ENCODE measurements at places on chromosomes 3 and 15.

DNA sequence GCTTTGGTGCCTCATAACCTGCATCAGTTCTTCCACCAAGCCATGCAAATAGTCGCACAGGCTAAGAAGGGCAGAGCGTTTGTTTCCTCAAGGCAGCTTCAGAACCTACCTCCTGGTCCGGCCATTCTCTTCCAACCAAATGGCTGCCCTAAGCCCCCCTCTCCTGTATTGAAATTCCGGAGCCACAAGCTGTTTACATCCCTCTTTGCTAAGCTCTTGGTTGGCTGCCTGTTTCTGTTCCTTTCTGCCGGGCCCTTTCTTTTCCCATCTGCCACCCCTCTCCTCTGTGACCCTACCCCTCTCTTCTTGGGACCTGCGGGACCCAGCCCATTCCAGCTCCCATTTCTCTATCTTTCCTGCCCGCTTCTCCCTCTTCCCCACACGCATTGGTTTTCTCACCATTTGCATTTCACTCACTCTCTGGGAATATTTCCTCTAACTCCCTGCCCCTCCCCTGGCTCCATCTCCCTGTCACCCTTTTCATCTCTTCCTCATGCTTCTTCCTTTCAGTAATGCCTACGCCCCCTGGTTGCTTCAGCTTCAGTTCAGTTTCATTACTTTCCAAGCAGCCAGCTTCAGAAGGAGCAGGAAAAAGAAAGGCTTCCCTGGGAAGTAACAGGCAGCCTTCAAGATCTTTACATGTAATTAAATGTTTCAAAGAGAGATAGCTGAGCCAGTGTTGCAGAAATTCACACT is 113.5 kb downstream of the RAB11A start:
- no peak for DNase-seq

- DNase-seq: no peak
These were observed 25.1 kb downstream of the MCTP2 start for GRCh38 chr15:94256511-94256910.

DNA sequence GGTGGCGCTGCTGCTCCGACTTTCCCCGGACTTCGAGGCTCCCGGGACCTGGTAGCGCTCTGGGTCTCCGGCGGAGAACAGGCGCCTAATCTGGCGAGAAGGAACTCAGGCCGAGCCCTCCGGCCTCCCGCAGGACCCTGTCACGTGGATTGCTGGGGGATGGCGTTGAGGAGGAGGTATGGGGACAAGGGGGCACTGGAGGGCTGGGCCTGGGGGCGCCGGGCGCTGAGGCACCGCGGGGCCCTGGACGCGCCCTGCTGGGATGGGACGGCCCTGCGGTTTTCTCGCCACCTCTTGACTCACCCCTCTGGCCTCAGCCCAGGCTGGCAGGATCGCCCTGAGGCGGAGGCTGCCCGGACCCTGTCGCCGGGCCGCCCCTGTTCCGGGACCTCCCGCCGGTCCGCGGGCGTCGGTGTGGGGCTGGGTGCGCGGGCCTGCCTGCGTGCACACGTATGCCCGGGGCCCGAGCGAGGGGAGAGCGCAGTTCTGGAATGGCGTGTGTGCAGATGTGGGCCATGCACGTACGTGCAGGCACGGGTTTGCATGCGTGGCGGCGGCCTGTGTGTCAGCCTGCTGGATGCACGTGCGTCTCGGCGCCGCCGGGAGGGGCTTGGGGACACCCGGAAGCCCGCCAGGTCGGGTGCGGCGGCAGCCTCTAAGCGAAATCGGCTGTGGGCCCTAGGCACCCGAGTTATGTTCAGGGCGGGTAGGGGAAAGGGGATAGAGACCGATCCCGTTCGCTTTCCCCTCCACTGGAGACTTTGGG is 752 bp downstream of the C15orf39 start:
- DNase-seq: peak; percentile 66

GRCh38 chr3:127141921-127142730 is 50.8 kb upstream of the PRR23E start:
- DNase-seq: no peak

GRCh38 chr3:160941885-160942494 is 163.2 kb downstream of the B3GALNT1 start:
- no peak for DNase-seq

GRCh38 chr3:184337399-184337714 is at the start of gene FAM131A:
Gene FAM131A, plus strand, starts transcription at chr3:184337600. Its CDS starts 31 bp downstream, at chr3:184337631.
- no peak for DNase-seq

DNA sequence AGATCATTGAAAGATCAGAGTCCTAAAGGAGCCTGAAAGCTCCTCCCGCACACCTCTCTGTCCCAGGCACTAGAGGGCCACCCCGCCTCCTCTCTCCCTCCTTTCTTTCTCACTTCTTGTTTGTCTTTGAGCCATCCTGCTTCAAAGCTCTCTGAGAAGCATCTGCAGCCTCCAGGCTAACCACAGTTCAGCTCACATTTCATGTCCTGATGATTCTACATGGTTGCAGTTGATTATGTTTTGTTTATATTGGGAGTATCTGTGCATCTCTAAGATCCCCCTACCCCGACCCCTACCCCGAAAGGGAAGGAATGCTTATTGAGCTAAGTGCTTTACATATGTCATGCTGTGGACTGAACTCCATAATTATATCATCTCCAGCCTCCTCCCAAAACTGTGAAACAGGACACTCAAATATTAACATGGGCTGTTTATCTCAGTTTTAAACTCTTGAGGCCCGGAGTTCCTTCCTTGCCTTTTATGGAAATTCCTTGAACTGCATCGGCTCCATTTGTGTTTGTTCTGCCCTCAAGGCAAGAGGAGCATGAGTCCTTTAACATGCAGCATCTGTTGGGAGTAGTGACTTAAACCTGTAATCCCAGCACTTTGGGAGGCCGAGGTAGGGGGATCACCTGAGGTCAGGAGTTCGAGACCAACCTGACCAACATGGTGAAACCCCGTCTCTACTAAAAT is 30.9 kb downstream of the MGLL start:
- DNase-seq: no peak

DNA sequence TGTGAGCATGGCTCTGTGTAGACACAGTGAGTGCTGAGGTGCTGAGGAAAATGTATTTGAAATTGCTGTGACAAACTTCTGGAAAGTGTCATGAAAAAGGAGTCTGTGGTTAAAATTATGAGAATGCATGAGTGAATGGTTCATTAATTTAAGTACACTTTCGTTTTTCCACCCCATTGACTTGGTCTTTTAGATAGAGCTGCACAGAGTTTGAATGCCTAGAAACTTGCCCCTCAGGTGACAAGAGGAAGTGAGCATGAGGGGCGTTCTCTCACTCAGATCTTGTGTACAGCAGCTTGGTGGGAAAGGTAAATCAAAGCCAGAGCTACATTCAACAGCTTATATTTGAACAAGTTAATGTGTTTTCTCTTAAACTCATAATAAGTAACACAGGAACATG is 296.8 kb downstream of the WDR72 start:
- DNase-seq: no peak

GRCh38 chr3:126807795-126808194 is 103.8 kb downstream of the CHCHD6 start:
- no peak for DNase-seq

GRCh38 chr3:133380481-133381225 is 19.2 kb upstream of the BFSP2 start:
- DNase-seq: no peak

DNA sequence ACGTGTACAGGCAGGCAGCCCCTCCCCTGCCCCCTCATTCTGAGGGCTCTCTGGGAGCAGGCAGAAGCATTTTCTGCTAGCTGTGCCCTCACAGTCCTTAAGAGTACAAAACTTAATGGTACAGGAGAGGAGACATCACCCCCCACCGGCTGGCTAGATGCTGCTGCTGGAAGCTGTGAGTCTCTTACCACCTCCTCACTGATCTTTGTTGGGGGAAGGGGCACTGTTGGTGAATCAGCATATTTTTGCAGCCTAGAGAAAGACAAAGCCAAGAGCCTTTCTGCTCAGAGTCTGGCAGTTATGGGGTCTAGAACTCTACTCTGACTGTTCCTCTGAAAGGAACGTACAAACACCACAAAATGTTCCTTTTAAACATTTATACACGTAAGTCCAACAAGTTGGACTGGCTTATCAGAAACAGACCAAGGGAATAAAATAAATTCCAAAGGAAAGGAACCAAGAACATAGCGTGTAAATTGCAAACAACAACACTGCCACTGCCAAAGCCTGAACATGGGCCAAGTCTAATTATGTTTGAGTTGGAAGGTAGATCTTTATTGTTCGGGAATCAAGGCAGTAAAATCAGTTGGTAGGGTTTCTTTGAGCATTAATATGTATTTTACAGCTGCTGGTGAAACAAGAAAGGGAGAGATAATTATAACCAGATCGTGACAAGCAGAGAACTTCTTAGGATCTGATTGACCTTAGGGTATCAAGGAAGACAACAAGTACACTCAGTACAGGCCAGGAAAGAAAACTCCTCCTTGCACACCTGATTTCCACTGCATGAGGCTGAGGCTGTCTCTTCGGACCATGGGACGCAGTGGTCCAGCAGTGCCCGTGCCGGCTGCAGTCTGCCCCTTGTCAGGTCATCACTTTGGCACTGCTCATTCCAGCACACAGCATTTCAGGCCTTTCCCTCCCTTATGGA is 27.4 kb downstream of the CLK3 start:
- DNase-seq: no peak

DNA sequence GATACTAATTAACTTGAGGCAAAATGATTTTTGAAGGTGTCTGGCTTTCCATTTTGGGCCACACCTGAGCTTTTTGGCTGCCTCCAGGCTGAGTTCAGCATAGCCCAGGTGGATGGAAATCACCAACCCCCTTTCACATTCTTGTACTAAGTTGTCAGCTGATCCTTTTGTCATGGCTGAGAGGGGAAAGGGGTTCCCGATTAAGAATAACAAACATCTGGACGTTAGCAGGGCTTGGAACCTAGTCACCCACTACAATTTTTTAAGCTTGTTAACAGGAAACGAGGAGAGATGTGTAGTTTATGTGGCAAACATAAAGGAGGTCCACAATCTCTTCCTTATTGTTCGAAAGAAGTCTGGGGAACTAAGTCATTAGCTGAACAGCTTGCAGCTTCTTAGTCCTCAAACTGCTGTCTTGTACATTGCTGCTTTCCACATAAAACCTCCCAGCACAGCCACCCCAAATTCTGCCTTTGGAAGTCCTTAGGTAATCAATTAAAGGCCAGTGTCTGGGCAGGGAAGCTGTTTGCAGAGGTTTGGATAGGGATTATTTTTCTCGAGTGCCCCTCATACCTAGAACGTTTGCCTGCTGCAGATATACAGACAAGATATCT is 5.0 kb downstream of the NR2F2 start:
- DNase-seq: no peak

GRCh38 chr3:186035277-186035676 is 73.6 kb downstream of the ETV5 start:
- DNase-seq: no peak

GRCh38 chr3:56054844-56055243 is 413.4 kb downstream of the ERC2 start:
- DNase-seq: no peak

GRCh38 chr15:81889485-81889881 is 156.3 kb downstream of the MEX3B start:
- DNase-seq: no peak

- DNase-seq: no peak
These were observed 24.2 kb upstream of the LRRC34 start for GRCh38 chr3:169836942-169837275.

- no peak for DNase-seq
These were observed 30.5 kb upstream of the IQCF2 start for GRCh38 chr3:51830836-51831385.

DNA sequence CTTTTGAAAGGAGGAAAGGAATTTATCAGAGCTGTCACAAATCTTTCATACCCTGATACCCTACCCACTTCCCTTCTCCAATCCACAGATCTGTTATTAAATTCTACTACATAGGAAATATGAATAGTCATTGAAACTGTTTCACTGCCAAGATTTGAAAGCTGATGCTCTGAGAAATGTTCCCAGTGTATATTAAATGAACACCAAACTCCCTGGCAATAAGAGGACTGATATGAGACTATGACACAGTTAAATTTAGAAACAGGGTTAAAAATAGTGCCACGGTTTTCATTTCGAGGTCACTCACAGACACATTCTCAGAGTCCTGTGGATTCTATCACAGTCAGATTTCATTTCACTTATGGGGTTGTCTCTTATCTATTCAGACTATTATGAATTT is 27.2 kb upstream of the GBE1 start:
- no peak for DNase-seq

DNA sequence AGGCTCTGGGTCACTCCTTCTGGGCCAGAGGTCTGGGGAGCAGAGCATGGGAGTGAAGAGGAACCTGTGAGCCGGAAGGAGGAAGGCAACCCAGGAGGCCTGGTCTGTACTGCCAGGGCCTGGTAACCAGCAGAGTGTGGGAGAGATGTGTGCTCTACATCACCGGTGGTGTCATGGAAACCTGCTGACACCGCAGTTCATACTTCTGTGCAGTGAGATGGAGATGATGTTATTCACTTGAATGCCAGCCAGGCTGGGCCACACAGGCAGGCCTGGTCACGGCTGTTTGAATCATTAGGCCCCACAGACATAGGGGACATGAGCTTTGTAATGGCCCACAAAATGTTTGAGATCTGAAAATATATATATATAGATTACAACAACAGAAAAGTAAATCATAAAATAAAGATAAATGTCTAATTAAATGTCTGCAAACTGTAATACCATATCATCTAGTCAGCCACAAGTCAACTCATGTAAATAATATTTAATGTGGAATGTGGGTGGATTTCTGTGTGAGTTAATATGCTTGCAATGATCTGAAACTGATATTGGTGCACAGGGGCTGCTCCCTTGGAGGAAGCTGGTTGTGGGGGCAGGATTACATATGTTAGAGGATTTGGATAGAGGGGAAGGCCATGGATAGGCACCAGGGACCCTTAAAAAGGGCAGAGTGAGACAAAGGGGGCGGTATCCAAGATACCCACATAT is 108.5 kb upstream of the PFN2 start:
- DNase-seq: no peak

GRCh38 chr3:71854706-71855105 is 69.8 kb upstream of the PROK2 start:
- DNase-seq: no peak

DNA sequence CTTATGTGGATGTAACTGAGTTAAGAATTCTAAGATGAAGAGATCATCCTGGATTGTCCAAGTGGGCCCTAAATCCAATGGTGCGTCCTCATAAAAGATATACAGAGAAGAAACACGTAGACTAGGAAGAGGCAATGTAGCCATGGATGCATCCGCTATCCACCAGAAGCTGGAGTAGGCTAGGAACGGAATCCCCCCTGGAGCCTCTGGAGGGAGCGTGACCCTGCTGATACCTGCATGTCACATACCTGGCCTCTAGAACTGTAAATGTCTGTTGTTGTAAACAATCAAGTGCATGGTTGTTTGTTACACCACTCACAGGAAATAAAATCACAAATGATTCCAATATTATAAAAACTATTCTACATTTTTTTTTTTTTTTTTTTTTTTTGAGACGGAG is 254.5 kb upstream of the RORA start:
- DNase-seq: no peak

DNA sequence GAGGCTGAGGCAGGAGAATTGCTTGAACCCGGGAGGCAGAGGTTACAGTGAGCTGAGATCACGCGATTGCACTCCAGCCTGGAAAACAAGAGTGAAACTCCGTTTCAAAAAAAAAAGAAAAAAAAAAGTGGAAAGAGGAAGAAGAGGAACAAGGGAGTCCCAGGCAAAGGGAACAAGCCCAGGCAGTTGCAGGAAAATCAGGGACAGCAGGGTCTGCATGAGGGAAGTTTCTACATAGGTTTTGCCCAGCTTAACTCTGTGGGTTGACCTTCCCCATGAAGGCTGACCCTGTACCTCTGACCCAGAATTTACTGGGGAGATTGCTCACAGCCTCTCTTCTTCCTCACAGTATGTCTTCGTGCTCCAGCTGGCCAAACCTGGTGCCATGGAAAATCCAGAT is 12.3 kb downstream of the RBP1 start:
- no peak for DNase-seq

Data from activated CD4-positive, CD25-positive, alpha-beta regulatory T cell (primary cell).